T-helper 2 cell (primary cell): ENCODE measurements at places on chromosomes 16 and 17.

DNA sequence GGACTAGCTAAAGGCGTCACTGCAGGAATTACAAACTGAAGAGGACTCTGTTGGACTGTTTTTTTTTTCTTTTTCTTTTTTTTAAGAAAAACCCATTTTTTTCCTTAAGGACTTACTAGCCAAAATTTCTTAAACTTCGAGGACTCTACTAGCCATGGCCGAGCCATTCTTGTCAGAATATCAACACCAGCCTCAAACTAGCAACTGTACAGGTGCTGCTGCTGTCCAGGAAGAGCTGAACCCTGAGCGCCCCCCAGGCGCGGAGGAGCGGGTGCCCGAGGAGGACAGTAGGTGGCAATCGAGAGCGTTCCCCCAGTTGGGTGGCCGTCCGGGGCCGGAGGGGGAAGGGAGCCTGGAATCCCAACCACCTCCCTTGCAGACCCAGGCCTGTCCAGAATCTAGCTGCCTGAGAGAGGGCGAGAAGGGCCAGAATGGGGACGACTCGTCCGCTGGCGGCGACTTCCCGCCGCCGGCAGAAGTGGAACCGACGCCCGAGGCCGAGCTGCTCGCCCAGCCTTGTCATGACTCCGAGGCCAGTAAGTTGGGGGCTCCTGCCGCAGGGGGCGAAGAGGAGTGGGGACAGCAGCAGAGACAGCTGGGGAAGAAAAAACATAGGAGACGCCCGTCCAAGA is 878 bp downstream of the HEXIM1 start:
- DNase-seq: peak; percentile 56

DNA sequence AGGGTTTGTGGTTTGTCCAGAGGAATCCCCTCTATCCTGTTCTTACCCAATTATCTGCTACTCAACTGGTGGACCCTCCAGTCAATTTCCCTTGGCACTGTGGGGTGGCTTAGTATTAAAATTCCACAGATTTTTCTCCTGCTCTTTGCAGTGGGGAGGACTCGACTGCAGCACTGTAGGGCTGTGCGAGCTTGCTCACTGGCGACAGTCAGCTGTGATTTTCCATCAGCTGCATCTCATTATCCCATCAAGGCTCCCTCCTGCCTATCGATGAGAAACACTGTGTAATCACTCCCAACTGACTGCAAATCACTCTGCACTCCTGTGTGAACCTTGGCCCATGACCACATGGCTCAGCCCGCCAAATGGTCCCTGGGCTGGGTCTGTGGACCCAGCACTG is 90.5 kb upstream of the MAF start:
- no peak for DNase-seq

GRCh38 chr16:20301840-20302239 is 25.5 kb downstream of the GP2 start:
- DNase-seq: no peak

DNA sequence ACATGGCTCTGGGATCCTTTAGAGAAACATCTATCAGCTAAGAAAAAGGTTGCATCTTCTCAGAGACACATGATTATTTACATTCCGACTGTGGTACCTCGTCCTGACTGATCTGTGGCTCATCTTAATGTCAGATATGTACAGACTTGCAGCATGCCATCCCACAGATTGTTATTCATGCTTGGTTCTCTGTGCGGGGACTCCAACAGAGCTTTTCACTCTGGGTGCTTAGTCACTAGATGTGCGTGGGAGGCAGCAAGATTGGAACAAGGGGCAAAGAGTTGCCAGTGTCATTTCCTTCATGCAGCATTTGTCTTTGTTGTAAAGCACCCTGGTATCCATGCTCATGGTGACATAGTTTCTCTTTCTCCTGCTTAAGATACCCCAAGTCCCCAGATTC is 179.1 kb upstream of the CACNG5 start:
- peak; percentile 65 for DNase-seq

DNA sequence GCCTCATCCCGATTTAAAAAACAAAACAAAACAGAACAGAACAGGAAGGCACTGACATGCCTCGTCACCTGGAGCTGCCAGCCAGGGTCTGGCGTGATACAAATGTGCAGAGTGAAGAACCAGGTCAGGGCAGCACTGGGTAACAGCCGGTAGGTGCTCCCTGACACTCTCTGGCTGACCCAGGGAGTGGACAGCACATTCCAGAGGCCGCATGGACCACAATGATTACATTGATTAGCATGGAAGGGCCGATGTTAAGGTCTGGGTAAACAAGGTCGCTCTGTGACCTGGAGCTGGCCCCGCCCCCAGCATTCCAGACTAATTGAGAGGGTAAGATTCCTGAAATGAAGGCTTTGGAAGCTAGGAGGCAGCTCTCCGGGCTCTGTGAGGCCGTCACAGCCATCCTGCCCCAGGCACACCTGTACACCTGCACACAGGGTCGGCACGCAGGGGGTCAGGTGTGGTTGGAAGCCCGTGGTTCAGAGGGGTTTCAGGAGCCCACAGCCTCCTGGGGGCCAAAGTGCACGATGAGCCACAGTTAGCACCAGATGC is 21.4 kb downstream of the PIEZO1 start:
- DNase-seq: no peak

GRCh38 chr16:471353-472198 is 46.1 kb downstream of the RAB11FIP3 start:
- no peak for DNase-seq

GRCh38 chr16:57084996-57085395 is 7.4 kb upstream of the CPNE2 start:
- no peak for DNase-seq

DNA sequence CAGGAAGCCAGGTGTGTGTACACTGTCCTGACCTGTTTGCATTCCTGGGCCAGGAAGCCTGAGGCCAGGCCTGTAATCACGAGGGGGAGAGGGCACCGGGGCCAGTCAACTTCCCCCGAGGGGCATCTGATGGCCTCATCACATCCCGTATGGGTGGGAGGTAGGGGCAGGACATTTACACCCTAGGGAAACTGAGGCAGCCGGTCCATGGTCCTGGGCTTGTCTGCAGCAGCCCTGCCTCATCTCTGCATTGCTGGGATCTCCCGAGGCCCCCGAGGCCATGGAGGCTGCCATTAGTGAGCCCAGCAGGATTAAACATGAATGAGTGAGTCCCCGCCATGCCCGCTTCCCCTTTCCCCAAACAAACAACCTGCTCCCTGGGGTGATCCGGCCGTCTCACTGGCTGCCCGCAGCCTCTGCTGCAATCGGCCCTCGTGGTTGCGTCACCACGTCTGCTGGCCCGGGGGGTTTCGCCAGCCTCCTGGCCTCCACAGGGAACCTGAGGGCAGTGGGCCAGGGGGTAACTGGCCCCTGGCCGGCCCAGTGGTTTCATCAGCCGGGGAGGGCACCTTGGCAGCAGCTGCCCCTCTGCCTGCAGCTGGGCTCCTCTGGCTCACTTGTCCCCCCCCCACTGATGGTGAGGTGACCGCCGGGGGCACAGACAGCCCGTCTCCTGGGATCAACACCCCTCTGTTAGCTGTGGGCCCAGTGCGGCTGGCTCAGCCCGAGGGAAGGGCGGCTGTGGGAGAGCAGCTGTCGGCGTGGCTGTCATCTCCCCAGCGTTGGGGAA is 88.3 kb upstream of the GSE1 start:
- no peak for DNase-seq

DNA sequence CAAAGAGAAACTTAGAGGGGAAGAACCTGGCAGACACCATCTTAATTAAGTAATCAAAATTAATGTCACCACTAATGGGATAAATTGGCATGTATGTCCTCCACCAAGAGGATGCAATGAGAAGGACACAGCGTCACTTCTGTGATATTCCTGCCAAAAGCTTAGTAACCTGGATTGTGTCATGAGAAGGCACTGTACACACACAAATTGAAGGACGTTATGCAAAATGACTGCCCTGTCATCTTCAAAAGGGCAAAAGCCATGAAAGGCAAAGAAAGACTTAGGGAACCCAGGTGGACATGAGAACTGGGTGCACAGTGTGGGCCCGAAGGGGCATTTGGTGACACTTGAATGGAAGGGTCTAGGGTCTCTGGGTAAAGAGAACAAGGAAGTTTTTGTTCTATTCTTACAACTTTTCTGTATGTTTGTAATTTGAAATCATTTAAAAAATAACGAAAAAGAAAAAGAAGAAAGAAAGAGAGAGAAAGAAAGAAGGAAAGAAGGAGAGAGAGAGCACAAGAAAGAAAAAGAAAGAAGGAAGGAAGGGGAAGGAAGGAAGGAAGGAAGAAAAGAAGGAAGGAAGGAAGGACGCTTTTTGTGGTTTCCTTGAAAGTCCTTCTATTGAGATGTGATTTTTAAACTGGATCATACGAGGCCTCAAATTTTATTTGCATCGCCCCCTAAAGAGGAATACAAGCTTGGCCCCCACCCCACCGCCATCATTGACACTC is 4.0 kb upstream of the APOH start:
- DNase-seq: no peak

DNA sequence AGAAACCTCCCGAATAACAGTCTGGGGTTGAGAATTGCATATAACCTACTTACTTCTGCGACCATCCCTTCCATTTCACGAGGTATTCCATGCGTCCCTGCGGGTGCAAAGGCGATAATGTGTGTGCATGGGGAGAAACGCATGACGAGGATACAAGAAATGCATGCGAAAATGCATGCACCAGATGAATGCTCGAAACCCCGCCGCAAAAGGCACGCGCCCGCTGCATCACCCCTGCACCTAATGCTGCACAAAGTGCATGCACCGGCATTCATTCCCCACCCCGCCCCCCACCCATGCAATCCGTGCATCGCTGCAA is 474 bp downstream of the CBX8 start:
- no peak for DNase-seq

GRCh38 chr16:87648236-87648635 is 45.9 kb downstream of the JPH3 start:
- no peak for DNase-seq

DNA sequence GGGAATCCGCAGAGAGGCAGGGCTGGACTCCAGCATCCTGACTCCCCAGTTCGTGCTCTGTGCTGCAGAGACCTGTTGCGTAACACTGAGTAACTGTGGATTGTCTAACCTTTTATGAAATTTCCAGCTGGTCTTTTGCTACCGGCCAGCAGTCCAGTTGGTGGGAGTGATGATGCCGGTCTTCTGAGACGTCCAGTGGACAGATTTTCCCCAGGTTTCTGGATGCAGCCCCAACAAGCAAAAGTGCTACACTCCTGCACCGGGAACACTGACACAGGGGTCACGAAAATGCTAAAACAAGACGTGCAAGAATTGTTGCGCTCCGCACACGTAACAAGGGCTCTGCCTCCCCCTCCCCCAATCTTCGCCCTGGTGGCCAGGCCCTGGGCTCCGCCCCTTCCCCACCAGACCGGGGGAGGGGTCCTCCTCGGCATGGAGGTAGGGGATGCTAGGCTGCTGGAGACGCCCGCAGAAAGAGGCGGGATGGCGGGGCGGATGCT is 701 bp upstream of the MRC2 start:
- DNase-seq: peak; percentile 52

DNA sequence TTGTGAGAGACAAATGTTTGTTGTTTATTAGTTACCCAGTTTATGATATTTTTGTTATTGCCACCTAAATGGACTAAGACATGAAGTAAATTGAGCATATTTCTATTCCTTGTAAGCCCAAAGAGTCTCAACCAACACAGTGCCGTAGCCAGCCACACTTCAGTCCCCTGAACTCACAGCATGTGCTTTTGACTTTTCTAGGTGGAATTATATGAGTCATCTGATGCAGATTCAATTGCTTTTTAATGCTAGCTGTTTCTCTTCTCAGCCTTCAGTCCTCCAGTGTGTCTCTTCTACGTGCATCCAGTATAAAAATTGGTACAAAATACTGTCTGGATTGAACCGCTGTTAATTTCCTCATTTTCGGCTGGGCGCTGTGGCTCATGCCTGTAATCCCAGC is 39.0 kb downstream of the IQCK start:
- no peak for DNase-seq

- DNase-seq: no peak
Observed at GRCh38 chr16:4609200-4610010, 5.3 kb downstream of the UBALD1 start.

DNA sequence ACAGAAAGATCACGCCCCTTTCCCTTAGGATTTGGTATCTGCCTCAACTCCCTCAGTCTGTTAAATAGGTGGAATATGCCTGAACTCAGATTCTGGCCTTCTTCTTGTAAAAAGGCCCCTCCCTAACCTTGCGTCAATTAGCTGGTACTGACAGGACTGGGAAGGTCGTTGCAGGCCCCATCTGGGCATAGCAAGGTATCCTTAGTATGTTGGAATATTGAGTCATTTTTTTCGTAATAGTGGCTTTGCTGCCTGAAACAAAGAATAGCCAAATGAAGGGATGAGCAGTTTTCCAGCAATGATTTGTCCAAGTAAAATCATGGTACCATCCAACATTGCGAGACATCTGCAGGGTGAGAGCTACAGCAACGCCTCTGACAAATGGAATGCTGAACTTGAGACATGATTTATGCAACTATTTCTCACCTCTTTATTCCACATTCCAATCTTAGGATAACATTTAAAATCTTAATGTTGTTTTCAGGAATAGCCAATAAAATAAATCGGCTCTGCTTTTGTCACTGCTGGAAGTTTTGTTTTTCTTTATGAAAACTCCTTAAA is 39.3 kb upstream of the BRD7 start:
- no peak for DNase-seq

DNA sequence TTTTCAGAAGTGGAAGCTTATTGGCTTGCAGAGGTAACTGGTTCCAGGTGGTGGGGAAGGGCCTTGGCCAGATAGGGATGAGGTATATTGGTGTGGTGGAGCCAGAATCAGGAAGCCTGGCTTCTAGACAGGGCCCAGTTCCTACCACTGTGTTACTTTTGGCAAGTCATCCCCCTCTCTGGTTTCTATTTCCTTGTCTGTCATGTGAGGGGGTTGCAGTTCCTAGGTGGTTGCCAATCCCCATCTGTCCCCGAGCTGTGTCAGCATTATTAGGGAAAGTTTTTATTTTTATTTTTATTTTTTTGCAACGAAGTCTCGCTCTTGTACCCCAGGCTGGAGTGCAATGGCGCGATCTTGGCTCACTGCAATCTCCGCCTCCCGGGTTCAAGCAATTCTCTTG is 3.0 kb downstream of the SMCR8 start:
- no peak for DNase-seq

DNA sequence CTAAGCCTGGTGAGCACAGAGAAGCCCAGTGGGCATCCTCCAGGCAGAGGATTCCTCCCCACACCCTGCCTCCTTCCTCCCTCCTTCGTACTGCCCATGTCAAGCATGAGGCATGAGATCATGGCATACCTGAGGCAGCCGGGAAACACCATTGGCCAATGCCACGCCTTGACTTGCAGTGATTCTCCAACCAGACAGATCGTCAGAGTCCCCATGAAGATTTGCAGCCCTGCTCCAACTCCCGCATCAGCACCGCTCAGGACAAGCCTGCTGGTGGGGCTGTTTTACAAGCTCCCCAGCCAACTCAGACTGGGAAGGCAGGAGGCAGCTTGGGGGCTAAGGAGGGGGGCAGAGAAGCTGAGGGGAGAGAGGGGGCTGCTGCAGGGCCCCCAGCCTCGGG is 2.9 kb upstream of the KRT16 start:
- no peak for DNase-seq

DNA sequence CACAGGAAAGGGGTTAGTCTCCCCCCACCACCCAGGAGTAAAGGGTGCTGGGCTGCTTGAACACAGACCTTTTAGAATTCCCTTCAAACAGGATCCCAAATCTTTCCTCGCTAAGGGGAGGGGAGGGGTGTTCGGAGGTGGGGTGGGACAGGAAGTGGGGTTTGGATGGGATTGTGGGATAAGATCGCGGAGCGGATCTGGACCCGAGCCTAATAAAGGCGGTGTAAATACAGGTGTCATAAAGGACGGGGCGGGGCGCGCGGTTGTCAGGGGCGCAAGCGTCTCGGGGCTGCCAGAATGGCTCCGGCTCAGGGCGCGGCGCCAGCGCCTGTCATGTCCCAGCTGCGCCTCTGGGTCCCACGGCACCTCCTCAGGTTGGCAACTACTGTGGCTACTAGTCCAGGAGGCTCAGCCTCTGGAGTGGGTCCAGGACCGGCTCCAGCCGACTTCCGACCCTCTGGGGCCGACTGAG is 59.8 kb upstream of the FBXO47 start:
- DNase-seq: no peak
